Naive B cell (primary cell): ENCODE measurements at places on chromosomes 13 and 19. TPM values are rescaled to one million over a fixed set of nuclear protein-coding genes. Genes with fewer than 3 reads are reported as not detected.

CCDC122 gene
- polyA plus RNA-seq, result 12.8 TPM

- DNase-seq, result no peak
Observed at GRCh38 chr13:43946281-43946680, 66.6 kb downstream of the LACC1 start.

DNA sequence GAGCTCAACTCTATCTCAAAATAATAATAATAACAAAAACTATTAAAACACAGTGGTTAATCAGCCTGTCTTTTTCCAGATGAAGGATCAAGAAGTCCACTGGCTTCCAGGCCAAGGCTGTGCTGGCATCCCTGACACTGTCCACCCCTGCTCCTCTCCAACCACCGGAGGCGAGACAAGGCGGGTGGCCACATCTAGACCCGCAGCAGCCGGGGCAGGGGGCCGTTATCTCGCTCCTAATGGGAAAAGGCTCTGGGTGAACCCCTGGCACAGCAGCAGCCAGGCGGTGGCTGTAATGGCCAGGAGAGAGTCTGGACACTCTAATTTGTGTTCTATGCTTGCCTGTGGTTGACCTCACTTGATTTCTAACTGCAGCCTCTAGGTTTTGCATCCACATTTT lies 158.0 kb upstream of the SOX1 start:
- DNase-seq, result no peak

ZNF878 gene
- not detected for polyA plus RNA-seq

NCCRP1 gene
- polyA plus RNA-seq, result not detected

HPN gene
- not detected for polyA plus RNA-seq

DNA sequence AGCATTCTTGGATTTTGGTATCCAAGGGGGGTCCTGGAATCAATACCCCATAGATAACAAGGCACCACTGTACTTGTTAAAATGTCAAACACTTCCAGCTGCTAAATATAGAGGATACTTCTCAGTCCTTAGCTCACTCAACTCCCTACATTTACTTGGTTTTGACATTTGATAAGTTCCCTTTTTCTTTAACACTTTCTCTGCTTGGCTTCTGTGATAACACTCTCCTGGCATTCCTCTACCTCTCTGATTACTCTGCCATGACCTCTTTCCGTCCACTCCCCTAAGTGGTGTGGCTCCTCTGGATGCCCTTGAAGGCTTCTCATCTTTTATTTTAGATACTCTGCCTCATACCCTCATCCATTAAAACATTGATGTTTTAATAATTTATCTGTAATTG lies 65.2 kb downstream of the MICU2 start:
- no peak for DNase-seq

BEST2 gene
- not detected for polyA plus RNA-seq

DNA sequence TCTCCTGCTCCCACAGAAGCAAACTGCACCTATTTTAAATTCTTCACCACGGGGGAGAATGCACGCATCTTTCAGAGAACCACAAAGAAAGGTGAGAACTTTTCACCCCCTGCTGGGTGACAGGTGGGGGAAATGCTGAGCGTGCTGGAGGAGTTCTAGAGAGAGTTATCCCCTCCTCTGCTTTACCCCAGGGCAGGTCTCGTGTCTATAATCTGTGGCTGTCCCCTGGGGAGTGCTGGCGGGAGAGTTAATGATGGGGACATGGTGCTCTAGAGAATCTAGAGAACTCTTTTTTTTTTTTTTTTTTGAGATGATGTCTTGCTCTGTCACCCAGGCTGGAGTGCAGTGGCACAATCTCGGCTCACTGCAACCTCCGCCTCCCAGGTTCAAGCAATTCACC lies 6.8 kb downstream of the CACNG6 start:
- DNase-seq, result no peak

WDR88 gene
- 0.43 TPM for polyA plus RNA-seq

ZBTB32 gene
- not detected for polyA plus RNA-seq

ZNF28 gene
- 36.4 TPM for polyA plus RNA-seq

DNA sequence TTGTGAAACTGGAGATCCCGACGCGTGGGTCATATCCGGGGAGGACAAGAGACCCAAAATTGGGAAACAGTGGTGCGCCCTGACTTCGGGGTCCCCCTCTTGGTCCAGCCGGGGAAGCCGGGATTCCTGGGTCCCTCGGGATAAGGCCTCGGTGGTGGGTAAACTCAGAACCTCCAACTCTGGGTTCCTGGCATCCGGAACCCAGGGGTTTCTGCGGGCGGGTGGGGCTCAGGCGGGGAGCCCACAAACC lies 688 bp downstream of the ZFP36 start:
- DNase-seq, result no peak

CEACAM20 gene
- not detected for polyA plus RNA-seq

GRCh38 chr19:6800991-6801484 lies 28.5 kb downstream of the VAV1 start:
- no peak for DNase-seq

GRCh38 chr19:29492769-29493168 lies 33.0 kb upstream of the VSTM2B start:
- DNase-seq, result no peak

DNA sequence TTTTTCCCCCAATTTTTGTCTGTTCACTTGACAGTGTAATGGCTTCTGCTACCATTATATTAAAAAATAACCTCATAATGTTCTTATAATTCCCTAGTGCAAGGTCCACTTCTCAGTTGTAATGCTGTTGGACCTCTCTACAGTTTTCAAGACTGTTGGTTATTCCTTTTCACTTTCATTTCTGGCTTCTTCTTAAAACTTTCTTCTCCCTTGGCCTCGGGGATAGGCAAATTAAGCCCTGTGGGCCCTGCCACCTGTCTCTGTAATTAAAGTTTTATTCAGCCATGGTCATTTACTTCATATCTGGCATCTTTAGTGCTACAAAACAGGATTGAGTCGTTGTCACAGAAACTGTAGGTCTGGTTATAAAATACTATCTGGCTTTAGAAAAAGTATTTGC lies 313.5 kb downstream of the KLF12 start:
- no peak for DNase-seq

KANK2 gene
- 0.57 TPM for polyA plus RNA-seq

DNA sequence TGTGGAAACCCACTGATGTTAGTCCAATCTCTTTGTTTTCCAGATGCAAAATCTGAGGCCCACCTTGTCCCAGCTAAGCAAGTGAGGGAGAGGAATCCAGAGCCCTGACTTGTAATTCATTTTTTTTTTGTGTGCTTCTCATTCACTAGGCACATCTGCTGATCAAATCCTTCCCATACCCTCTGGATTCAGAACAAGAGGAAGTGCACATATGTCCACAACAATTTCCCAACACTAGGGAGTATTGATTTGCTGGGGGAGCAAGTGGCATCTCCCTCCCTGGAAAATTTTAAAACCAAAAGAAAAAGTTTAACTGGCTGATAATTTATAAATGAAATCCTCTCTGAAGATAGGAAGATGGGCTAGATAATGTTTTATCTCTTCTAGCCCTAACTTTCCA lies 94.6 kb upstream of the RFC3 start:
- DNase-seq, result no peak

CFD gene
- not detected for polyA plus RNA-seq

DNA sequence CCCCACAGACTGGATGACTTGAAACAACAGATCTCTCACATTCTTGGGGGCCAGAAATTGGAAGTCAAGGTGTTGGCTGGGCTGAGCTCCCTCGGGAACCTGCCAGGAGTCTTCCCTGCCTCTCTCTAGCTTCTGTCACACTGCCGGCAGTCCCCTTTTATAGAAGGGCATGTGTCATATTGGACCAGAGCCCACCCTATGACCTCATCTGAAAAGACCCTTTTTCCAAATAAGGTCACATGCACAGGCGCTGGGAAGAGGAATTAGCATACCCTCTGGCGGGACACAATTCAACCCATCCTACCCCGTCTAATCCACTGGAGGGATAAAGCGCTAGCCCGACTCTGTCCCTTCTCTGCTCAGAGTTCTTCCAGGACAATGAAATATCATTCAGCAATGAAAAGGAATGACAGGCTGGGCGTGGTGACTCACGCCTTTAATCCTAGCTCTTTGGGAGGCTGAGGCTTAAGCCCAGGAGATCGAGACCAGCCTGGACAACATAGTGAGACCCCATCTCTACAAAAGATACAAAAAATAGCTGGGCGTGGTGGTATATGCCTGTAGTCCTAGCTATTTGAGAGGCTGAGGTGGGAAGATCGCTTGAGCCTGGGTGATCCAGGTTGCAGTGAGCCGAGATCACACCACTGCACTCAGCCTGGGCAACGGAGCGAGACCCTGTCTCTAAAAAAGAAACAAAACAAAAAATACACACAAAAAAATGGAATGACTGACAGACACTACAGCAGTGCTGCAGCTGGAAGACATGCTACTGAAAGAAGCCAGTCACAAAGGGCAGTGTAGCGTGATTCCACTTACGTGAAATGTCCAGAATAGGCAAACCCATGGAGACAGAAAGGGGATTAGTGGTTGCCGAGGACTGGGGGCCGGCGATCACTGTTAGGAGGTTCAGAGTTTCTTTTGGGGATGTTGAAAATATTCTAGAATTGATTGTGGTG lies 28.5 kb downstream of the MEIS3 start:
- DNase-seq, result no peak

- no peak for DNase-seq
Observed at GRCh38 chr19:49890349-49891311, 6.1 kb downstream of the IL4I1 start.

GRCh38 chr13:100473087-100473486 lies 115.5 kb downstream of the GGACT start:
- no peak for DNase-seq

DNA sequence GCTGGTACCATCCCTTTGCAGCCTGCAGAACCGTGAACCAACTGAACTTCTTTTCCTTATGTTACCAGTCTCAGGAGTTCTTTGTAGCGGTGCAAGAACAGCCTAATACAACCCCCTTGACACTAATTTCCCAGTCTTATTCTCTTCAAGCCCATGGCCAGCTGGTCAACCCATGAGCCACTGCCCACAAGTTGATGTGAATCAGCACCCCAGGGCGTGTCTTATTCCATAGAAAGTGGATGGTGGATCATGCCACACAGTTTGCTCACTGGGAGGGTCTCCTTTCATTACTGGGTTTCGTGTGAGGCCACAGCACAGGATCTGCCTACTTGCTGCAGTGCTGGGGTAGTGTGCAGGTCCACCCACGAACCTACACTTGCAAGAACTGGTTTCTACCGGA lies 27.0 kb downstream of the TEX29 start:
- DNase-seq, result no peak

AXL gene
- polyA plus RNA-seq, result 0.05 TPM

- no peak for DNase-seq
Observed at GRCh38 chr13:26721251-26722121, 39.1 kb downstream of the GPR12 start.

TNFRSF19 gene
- 1.7 TPM for polyA plus RNA-seq

DNA sequence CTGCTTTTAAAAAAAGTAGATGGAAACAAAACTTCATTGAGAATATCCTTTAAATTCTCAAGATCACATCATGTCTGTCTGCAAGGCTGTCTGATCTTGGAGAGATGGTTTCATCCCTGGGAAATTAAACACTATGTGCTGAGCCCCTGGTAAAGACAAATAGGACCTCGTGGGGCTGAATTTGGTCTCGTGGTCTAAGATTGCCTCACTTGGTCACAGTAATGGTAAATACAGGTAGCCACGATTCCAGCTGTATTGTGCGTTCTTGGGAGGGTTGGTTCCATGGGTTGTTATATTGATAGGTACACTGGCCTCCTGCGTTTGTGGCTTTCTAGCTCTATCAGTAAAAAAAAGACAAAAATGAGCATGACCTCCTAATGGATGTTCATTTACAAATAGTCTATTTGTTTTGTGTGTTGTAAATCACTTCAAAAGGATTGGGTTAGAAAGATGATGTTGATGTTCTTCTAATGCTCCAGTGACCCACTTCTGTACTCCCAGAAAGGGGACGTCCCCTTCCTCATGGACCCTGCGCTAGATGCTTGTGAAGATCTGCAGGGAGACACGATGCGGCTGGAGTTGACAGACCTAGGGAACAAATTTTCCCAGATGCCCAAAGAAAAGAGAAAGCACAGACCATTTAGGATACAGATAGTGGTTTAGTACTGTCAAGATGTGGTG lies 1.8 kb downstream of the CEBPG start:
- DNase-seq, result no peak

DNA sequence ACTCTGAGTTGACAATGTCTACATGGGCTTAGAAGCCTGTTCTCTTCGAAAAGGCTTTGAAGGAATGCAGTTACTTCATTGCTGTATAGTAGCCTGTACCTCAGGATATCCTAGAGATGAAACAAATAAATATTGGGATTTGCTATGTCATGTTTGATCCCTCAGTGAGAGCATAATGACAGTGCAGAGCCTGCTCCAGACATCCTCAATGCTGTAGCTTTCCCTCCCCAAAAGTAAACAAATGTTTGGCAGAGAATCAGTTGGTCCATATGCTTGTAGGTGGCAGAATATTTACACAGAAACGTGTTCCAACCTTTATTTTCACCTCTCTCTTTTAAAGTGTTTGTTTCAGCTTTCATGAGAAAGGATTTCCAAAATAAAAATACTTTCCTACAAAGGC lies 515.3 kb upstream of the SGCG start:
- no peak for DNase-seq

DNA sequence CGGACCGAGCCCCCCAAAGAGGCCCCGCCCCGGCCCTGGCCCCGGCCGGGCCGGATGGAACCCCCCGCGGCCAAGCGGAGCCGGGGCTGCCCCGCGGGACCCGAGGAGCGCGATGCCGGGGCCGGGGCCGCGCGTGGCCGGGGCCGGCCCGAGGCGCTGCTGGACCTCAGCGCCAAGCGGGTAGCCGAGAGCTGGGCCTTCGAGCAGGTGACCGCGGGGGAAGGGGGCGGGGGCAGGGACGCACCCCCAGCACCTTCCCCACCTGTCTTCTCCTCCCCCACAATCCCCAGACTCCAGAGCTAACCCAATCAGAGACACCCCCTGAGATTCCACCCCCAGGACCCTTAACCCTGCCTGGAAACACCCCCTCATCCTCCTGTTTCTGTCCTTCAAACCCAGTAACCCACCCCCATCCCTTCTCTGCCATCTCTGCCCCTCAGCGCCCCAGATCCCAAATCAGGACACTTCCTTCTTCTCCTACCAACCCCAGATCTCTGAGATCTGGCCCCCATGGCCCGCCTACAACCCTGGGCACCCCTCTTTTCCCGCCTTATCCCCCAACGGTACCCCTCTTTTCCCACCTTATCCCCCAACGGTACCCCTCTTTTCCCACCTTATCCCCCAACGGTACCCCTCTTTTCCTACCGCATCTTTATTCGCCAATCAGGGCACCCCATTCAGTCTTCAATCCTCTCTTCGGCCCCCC lies 505 bp downstream of the ZSWIM4 start:
- DNase-seq, result no peak

DNA sequence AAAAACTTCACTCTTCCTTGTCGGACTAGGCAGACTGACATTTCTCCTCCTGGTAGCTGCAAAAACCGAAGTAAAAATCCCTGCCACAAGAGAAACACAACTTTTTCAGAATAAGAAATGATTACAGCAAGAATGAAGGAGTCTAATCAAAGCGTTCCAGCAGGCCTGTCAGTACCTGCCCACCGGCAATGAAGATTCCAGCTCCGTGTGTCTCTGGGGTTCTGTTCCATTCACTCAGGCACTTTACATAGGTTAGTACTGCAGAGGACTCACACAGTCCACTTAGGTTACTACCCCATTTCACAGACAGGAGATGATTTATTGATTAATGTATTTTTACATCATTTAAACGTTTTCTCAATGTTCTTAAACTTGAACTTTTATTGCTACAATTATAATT lies 275.5 kb downstream of the NHLRC3 start:
- DNase-seq, result no peak
